ENCODE measurements at places on chromosomes 3 and 15.
A peak's percentile ranks its signal among the peaks of the same experiment; 100 is the strongest.

DNA sequence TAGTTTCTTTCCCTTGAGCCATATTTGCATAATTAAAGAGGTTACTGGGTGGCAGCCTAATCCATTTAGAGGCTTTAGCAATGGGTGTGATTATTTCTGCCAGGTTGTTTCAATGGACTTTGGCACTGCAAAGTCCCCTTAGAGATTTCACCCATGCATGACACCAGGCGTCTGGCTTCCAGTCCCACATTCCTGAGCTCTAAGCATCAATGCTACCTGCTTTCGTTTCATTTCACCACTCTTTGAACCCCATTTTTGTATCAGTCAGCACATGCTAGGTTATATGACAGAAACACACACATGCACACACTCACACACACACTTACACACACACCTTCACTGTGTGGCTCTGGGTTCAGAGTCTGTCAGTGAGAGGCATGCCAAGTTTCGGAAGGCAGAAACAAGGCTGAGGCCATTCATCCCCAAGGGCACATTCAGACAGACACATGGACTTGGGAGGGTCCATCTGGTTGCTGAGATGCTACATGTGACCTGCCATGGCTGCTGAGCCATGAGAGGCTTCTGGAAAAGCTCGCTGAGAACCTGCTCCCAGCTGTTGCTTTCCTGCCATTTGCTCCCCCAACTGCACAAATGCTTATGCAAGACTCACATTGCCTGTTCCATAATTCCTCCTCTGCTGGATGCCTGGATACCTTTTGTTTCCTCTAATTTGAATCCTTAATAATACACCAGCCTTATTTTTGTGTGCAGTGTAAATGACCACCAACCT lies 354.1 kb downstream of the GABRG3 start:
- DNase-seq = no peak

- DNase-seq = peak; percentile 6
These were observed 755 bp downstream of the PTPN9 start for GRCh38 chr15:75578173-75578947.

DNA sequence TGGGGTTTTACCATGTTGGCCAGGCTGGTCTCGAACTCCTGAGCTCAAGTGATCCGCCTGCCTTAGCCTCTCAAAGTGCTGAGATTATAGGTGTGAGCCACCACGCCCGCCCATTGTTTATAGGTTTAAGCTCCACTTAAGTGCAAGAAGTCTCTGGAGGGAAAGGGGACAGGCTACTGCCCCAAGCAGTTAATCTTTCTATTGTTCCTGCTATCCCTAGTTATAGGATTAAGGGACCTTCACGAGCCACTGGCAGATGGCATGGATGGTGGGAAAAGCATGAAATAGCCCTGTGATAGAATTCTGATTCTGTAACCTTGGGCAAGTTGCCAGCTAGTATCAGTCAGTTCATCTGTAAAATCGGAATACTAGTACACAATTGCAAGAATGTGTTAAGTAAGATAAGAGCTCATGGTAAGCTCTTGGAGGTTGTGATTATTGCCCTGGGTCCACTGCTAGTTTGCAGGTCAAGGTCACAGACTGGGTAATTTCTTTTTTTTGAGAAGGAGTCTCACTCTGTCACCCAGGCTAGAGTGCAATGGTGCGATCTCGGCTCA lies 5.3 kb upstream of the RBPMS2 start:
- DNase-seq = no peak

DNA sequence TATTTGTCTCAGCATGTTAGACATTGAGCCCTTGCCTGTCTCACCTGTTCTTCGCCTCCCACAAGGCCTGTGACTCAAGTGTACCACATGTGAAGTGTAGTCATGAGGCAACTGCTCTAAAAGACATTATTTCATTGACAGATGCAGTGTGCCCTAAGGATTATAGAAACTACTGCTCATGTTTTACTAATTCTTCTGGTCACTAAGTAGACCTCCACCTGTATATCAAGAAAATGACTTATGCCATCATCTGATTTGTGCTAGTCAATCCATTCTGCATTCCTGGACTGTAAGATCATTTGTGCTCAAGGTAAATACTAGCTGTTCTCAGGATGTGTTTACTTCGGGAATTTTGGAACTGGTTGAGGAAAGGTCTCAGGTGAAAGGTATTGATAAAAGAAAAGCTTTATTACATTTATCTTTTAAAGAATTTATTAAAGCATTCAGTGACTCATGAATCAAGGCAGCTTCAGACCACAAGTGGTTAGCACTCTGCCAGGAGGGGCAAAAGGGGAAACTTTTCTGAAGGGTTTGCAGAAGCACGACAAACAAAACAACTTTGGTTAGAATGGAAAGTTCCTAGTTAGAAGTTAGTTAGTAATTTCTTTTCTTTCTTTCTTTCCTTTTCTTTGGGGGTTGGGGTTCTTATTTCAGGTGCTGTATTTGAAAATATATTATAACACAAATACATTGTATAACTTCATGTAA lies 465.3 kb upstream of the CBLB start:
- peak; percentile 48 for DNase-seq

DNA sequence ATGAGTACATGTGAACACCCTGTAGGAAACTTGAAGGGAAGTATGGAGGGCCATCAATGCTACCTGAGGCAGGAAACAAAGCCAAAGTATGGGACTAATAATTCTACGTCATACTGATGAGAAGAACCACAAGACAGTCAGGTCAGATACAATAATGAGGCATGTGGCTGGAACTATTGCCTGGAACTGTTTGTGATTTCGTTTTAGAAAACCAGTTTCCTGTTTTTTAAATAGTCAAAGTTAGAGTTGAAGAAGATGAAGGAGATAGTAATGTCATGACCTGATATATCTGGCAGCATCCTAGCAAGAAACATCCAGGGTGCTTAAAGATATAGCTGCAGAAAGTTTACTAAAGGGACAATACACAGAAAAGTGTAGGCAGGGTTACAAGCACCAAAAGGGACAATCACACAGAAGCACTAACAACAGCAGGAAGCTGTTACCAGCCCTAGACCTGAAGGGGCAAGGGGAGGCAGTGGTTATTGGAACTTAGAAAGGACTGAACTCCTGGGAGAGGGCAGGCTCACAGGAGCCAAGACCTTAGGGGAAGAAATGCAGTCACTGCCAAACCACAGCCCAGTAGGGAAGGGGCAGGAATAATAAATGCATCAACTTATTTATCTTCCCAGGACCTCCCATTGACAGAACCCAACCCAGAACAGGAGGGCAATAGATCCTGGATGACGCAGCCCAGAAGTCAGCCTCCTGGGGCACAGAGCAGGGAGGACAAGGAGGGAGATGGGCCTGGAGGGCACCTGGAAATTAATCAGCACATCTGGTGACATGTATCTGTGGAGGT lies 302.1 kb upstream of the STT3B start:
- DNase-seq = no peak

GRCh38 chr3:88863196-88863595 lies 244.2 kb upstream of the EPHA3 start:
- no peak for DNase-seq

DNA sequence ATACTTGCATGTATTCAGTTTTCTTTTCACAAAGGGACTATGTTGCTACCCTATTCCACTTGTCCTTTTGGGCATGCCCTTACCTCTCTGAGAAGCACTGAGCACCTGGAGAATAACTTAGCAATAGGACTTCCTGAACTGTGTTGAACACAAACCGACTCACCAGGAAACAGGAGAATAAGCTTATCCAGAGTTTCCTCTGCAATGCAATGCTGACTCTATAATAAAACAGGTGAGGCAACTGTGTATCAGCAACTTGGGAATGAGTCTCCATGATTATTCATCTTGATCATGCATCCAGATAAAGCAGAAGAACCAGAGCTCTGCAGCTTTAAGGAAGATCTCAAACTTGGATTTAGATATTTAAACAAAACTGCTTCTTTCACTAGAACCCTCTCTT lies 806.5 kb downstream of the IGSF11 start:
- no peak for DNase-seq

GRCh38 chr15:25605151-25605550 lies 166.3 kb upstream of the UBE3A start:
- DNase-seq = no peak

DNA sequence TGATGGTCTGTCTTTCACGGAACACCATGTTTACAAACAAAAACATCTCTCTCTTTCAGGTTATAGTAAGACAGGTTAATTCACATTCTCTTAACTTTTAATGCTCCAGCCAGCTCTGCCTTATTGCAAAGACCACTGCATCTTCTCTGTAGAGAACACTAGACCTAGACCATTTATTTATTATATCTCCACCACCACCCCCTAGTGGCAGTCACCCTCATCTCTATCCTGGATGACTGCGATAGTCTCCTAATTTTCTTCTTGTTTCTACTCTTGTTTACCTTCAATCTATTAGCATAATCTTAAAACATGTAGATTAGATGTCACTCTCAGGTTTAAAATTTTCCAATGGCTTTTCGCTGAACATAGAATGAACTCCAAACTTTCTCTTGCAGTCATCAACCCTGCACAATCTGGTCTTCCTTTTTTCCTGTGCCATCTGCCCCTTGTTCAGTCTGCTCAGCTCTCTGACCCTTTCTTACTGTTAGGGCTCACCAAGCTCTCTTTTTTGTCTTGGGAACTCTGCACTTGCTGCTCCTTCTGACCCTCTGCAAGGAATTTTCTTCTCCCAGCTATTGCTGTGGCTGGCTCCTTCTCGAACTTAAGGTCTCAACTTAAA lies 155.6 kb downstream of the SQOR start:
- DNase-seq = no peak

- no peak for DNase-seq
These were observed 24.8 kb downstream of the PEX5L start for GRCh38 chr3:180011927-180012326.

- no peak for DNase-seq
These were observed 16.3 kb upstream of the EMC3 start for GRCh38 chr3:10002951-10003350.

- DNase-seq = no peak
These were observed 26.4 kb downstream of the MINDY2 start for GRCh38 chr15:58797505-58797904.

DNA sequence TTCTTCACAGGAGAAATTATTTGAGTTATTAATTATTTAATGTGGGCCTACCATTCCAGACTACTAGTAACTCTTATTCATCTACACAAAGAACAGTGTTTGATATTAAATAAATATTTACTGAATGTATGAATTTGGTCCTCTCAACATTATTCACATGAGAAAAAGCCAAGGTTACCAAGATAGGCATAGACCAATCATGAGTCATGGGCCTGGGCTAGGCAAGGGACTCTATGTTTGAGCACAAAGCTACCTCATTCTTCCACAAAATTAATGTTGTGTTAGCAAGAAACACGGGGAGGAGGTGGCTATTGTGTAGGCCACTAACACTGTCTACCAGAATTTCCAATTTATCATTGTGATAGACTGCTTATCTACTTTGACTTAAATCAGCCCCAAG lies 115.7 kb downstream of the SERPINI1 start:
- DNase-seq = no peak

DNA sequence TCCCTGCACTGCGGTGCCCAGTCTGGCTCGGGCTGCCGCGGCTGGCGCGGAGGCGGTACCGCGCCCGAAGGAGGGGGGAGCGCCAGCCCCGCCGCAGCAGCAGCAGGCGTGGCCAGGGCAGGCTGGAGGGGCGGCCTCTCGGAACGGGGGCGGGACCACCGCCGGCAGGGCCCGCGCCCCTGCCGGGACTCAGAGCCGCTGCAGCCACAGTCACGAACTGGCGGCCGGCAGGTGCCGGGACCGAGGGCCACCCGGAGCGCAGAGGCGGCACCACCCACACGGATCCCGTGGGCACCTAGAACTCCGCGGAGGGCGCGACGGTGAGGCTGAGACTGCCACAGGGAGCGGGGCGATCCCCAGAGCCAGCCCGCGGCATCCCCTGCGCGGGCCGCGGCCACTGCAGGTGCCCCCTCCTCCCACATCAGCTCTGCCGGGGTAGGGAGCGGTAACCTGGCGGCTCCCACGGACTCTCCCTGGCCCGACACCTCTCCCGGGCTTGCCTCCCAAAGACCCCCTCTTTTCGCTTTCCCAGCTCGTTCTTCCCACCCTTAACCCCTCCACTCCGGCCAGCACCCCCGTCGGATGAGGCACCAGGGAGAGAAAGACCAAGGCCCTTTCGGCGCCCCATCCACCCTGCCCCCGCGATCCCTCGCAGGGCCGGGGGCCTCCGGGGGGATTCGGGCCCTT lies at the start of gene VWA5B2:
Gene VWA5B2, plus strand, starts transcription at position 192 of the 687 bp plus-strand sequence. CDS start 944 bp downstream, outside the sequence.
- DNase-seq = peak; percentile 60

GRCh38 chr15:27679731-27680471 lies 419.2 kb downstream of the OCA2 start:
- DNase-seq = no peak

GRCh38 chr3:189166321-189166720 lies 5.5 kb upstream of the TPRG1 start:
- no peak for DNase-seq

DNA sequence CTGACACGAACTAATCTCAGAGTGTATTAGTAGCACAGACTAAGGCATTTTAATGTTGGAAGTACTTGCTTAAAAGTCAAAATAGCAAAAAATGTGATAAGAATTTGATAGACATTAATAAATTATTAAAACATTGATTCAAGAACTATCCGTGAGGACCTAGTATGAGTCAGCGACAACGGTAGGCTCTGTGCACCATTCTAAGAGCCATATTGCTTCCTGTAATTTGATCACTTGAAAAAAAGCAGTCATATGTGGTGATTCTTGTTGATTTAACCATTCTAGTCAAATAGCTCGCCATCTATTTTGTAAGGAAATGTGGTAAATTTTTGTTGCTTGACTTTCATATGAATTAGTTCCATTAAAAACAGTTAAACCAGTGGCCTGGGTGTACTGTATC lies 534.9 kb upstream of the ARRDC4 start:
- DNase-seq = no peak

- no peak for DNase-seq
These were observed 46.2 kb upstream of the ADGRG7 start for GRCh38 chr3:100563228-100563627.

- no peak for DNase-seq
These were observed 40.4 kb downstream of the SRP14 start for GRCh38 chr15:39998511-39999077.

DNA sequence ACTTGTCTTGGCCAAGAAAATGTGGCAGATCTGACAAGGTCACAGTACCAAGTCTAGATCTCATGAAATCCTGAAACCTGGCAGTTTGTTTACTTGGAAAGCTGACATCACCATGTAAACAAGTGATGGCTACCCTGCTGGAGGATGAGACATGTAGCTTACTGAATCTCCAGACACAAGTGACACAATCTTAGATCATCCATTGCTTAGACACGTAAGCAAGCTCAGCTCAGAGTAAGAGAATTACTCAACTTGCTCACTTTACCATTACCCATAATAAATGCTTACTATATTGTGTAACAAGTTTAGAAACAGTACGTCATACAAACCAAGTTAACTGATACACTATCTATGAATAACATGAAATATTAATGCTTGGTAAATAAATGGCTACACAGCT lies 263.8 kb downstream of the TBC1D5 start:
- DNase-seq = no peak

GRCh38 chr3:189685291-189685690 lies 54.1 kb downstream of the TP63 start:
- no peak for DNase-seq

DNA sequence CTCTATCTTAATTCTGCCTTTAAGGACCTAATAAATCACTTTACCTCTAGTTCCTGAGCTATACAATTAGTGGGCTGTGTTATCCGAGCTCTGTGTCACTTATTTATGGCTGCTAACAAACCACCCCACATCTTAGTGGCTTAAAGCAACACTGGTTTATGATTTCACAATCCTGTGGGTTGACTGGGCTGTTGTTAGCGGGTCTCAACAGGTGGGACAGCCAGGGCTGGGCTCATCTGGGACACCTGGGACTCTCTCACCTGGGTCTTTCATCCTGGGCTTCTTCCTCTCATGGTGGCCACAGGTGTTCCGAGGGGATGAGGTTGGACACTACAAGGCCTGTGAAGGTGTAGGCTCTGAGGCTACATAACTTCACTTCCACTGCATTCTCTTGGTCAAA lies 35.8 kb upstream of the CHST2 start:
- no peak for DNase-seq
